ENCODE measurements at places on chromosomes 6 and 20. TPM values are rescaled to one million over a fixed set of nuclear protein-coding genes. Genes with fewer than 3 reads are reported as not detected.

Gene BMP6
- 190 TPM for total RNA-seq

Gene JPH2
- total RNA-seq = 0.09 TPM

Gene SGK2
- 0.09 TPM for total RNA-seq

Gene ZKSCAN4
- total RNA-seq = 5.7 TPM

Gene MMP24OS
- 12.0 TPM for total RNA-seq

Gene MOG
- not detected for total RNA-seq

Gene PPP1R16B
- total RNA-seq = 135 TPM

Gene LPIN3
- total RNA-seq = 2.4 TPM

Gene RIMS1
- total RNA-seq = 14.0 TPM

Gene GABRR2
- 0.19 TPM for total RNA-seq

Gene MTO1
- total RNA-seq = 27.9 TPM

Gene MYH7B
- under 0.01 TPM for total RNA-seq

Gene FHL5
- total RNA-seq = not detected

Gene C20orf202
- not detected for total RNA-seq

Gene TFAP2A
- total RNA-seq = 0.09 TPM

Gene COMMD7
- 21.3 TPM for total RNA-seq

Gene NCOA5
- 12.1 TPM for total RNA-seq
